IgD-negative memory B cell (primary cell): ENCODE measurements at places on chromosomes 6 and 20. TPM values are rescaled to one million over a fixed set of nuclear protein-coding genes. Genes with fewer than 3 reads are reported as not detected.

GNRH2 gene
- polyA plus RNA-seq, result not detected

WFDC12 gene
- not detected for polyA plus RNA-seq

LY6G6D gene
- not detected for polyA plus RNA-seq

SLC12A5 gene
- 0.11 TPM for polyA plus RNA-seq

FAXC gene
- not detected for polyA plus RNA-seq

AGER gene
- polyA plus RNA-seq, result 0.58 TPM

UBE3D gene
- polyA plus RNA-seq, result 6.2 TPM

TPBG gene
- not detected for polyA plus RNA-seq

PLN gene
- polyA plus RNA-seq, result 0.10 TPM

PRICKLE4 gene
- polyA plus RNA-seq, result not detected

EGFL8 gene
- not detected for polyA plus RNA-seq

FAM184A gene
- polyA plus RNA-seq, result 0.09 TPM

TCF21 gene
- not detected for polyA plus RNA-seq

B3GAT2 gene
- polyA plus RNA-seq, result 0.23 TPM

EZR gene
- polyA plus RNA-seq, result 588 TPM

TMEM14A gene
- 34.6 TPM for polyA plus RNA-seq

FUT9 gene
- polyA plus RNA-seq, result not detected

TAGAP gene
- 157 TPM for polyA plus RNA-seq

C6orf15 gene
- not detected for polyA plus RNA-seq

ENPP5 gene
- polyA plus RNA-seq, result 1.7 TPM

ZC3H12D gene
- 8.2 TPM for polyA plus RNA-seq

HLA-DQB1 gene
- 155 TPM for polyA plus RNA-seq

BLTP3A gene
- 2.0 TPM for polyA plus RNA-seq

MAP7 gene
- polyA plus RNA-seq, result 4.0 TPM

LY6G5B gene
- 0.49 TPM for polyA plus RNA-seq

CST2 gene
- polyA plus RNA-seq, result not detected

HLA-DOB gene
- 368 TPM for polyA plus RNA-seq

TPD52L1 gene
- polyA plus RNA-seq, result not detected

LY6G6C gene
- not detected for polyA plus RNA-seq

UNC93A gene
- polyA plus RNA-seq, result not detected

ARG1 gene
- not detected for polyA plus RNA-seq

OPRM1 gene
- polyA plus RNA-seq, result not detected

PRDM13 gene
- not detected for polyA plus RNA-seq

QKI gene
- polyA plus RNA-seq, result 9.3 TPM

FILIP1 gene
- not detected for polyA plus RNA-seq

LY6G6F gene
- polyA plus RNA-seq, result 0.95 TPM

BPIFB2 gene
- not detected for polyA plus RNA-seq

RHAG gene
- not detected for polyA plus RNA-seq
